ENCODE measurements at places on chromosomes 3 and 15.

GRCh38 chr3:117630885-117631284 lies 921.3 kb downstream of the TUSC7 start:
- DNase-seq: no peak

DNA sequence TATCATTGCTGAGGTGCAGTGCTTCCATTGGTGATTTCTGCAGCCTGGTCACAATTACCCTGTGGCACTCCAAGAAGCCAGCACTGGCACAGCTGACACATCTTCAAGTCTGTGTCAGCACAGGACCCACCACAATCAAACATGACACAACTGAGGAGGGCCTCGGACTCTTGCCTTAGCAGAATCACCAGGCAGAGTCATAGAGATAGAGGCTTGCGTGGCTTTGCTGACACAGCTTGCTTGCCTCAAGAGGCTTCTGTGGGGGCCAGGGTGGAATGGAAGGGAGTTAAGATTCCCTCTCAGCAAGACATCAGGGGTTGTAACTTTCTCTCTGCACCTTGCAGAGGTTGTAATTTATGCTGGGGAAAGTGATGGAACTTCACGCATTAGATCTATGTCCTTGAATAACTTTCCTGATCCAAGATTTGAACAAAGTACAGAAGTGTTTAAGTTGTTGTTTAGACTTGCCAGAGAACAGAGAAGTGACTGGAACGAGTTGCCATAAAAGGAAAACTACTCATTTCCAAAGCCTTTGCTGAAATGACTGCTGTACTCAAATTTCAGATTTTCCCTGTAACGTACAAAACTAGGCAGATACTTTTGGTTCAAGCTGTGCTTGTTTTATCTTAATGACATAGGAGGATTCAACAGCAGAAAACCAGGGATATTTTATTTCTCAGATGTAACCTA lies 170.7 kb downstream of the DIPK2A start:
- DNase-seq: no peak

GRCh38 chr15:88744548-88745020 lies 58.7 kb upstream of the ACAN start:
- DNase-seq: peak; percentile 62

GRCh38 chr15:92724144-92724543 lies 68.6 kb upstream of the FAM174B start:
- DNase-seq: no peak

DNA sequence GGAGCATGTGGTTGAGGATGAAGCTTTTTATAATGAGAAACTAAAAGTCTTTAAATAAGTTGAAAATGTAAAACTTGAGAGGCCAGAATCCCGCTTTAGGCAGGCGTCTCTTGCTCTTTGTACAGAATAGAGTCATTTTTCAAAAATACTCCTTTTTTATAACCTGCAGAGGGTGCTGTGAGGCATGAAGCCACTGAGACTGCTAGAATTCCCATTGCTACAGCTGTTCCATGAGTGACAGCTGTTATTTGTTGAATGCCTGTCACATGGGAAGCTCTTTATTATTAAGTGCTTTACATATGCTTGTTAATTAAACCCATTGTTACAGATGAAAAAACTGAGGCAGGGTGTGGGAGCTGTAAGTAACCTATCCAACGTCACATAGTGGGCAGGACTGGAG lies 18.5 kb downstream of the MINAR1 start:
- peak; percentile 40 for DNase-seq

DNA sequence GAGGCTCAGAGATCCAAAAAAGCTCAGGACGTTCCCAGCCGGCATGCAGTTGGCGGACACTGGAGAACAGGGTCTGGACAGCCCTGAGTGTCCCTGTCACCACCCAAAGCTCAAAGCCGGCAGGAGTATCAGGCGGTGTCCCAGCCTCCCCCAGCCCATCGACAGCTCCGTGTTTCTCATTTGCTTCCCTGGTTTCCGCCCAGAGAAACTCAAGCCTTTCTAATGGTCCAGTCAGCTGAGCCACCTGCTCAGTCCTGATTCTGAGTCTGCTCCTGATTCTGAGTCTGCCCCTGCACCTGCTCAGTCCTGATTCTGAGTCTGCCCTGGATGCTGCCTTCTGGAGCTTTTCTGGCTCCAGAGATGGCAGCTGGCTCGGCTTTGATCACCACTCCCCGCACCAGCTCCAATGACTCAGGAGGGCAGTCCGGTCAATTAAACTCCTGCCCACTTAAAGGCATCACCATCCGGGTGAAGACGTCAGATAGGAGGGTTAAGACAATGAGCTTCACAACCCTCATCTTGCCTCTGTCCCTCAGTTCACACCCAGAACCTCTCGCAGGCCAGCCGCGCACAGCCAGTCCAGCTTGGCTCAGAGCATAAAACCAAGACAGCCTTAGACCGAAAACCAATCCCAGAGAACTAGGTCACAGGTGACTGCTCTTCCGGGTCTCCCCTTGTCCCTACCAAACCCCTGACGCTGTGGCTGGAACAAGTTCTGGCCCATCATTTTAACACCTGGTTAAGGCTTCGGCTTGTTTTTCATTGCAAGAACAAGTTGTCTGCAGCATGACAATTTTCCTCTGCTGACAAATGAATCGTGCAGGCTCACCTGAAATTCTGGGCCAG lies 6.8 kb downstream of the PCSK6 start:
- peak; percentile 23 for DNase-seq

- DNase-seq: no peak
Measured at GRCh38 chr3:152497890-152498289, 229.2 kb downstream of the MBNL1 start.

DNA sequence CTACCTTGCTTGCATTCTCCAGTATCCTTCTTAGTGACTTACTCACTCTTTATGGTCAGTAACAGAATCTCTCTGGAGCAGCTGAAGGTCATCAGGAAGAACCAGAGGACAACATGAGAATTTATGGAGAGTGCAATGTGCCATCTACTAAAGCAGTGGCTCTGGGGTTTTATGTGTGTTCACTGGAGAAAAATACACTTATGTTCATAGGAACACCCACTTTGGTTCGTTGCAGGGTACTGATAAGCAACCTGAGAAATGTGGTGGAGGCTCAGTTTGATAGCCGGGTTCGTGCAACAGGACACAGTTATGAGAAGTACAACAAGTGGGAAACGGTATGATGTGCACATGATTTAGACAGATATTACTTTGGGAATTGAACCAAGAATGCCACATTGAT lies 12.8 kb downstream of the CPB1 start:
- no peak for DNase-seq

- no peak for DNase-seq
Measured at GRCh38 chr3:193977622-193978021, 158.3 kb upstream of the HES1 start.

DNA sequence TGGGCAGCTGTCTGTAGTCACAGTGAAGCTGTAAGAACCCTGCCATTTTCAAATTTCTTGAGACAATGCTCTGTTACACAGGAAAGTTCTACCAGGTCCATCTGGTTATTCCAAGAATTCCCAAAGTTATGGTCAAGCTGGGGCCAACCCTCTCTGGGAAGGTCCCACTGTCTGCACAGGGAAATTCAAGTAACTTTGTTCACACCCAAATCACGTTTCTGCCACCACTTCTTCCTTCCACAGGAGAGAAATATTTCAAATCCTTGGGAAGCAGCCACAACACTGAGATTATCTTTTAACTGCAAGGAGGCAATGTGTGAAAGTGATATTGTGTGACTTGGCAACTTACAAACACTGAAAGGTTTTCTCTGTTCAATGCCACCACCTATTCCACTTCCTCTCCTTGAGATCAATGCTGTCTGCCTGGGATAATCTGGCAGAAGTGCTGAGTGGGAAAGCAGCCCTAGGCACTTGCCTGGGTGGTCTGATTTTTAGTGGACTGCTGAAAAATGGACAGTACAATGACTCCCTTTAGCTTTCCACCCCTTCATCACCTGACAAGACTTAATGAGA lies 5.6 kb downstream of the SCAMP2 start:
- no peak for DNase-seq

DNA sequence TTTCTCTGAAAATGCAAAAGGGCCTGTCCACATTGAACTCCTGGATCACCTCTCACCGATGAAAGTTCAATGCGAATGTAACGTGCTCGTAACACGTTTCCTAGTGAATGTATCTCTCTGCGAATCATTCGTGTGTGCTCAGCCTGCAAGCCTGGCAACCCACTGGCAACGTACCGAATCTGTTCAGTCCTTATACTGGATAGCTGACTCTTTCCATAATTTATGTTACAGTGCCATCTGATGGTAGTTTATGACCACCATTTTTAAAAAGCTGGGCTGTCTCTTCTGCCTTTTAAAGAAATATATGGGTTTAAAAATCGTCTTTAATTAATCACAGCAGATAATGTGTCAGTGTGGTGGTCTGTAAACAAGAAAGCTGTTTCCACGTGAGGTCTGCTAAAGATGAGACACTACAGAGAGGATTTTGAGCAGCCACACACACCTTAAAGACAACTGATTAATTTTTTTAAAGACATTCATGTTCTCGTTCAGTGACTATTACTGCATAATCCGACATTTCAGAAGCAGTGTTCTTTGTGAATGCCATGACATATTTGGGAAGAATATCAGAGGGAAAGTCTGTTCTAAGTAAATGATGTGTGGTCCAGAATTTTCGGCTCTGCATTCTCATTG lies 69.4 kb upstream of the FOXP1 start:
- peak; percentile 64 for DNase-seq

DNA sequence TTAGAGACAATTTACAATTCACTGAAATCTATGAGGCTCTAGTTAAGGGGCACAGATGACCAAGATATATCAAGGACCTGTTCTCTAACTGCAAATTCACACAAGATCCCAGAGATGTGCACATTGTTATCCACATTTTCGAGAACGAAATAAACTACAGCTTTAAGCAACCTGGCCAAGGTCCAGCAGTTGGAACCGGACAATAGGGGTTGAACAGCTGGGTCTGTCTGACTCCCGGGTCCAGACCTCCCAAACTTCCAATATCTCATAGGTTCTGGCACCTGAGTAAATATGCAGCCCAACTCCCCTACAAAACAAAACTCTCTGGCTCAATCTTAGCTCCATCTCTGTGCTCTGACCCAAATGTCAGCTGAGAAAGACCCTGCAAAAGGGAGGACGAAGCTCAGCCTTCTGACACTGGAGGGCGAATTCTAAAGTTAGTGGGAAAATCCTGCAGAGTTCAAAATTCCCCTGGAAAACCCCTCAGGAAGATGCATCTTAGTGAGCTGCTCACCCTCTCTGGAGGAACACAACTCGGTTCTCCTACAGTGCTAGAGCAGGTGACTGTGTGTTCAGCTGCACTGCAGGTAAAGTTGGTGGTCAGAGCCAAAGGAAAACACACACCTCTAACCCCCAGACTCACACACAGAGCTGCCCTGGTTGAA lies 14.2 kb upstream of the SPATA12 start:
- no peak for DNase-seq

GRCh38 chr3:150059241-150059640 lies 88.5 kb upstream of the PFN2 start:
- DNase-seq: no peak

DNA sequence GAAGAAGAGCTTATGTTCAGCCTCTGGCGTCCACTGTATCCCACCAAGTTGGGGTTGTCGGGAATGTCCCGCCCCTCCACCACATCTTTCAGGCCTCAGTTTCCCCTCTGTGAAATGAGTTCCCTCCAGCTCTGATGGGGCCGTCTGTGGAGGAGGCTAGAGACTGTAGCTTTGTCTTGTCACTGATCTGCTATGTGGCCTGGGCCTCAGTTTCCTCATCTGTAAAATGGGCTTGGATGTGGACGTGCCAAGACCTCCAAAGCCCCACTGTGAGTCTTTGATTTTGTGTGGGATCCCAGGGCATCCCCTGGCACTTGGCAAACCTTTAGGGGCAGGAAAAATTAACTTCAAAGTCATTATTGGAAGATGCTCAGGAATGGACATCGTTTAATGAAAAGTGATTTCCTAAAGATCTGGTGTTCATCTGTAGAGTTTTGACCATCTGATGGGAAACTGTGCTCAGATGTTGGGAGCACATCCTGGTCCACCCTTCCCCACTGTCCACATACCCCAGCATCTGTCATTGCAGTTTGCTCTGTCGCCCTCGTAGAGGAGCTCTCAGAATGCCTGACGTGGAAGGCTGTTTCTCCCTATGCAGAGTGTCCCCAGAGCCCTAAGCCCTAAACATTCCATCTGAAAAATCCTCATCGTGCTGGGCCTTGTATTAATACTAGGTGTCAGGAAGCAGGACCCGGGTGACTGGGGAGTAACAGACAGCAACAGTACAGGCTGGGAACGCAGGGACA lies 28.5 kb downstream of the SLC6A6 start:
- DNase-seq: no peak

DNA sequence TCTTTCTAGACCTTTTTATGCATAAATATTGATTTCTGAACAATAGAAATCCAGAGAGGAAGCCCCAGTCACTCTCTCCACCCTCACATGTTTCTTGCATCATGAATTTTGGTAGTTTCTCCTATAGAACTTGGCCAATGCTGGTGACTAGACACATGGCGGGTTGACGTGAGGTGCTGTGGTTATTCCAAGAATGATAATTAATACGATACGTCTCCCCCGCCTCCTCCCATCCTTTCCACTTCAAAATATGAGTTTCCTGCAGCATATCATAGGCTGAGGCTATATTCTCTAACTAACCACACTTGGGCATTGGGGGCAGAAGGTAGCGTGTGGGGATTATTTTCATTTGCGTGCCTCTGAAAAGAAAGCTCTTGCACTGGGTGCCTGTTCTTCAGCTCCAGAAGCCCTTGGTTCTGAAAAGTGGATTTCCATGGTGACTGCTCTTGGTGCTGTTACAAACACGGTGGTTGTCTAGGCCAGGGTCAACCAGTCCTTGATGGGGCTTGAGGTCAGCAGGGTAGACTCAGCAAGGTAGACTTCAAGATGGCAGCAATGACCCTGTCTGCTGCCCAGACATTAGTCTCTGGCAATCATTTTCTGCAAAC lies 5.3 kb downstream of the TNFSF10 start:
- DNase-seq: no peak

GRCh38 chr3:17258823-17259436 lies 374.2 kb downstream of the PLCL2 start:
- peak; percentile 47 for DNase-seq

GRCh38 chr3:42709621-42710020 lies 7.0 kb upstream of the HHATL start:
- peak; percentile 21 for DNase-seq

GRCh38 chr15:78069052-78069414 lies 8.5 kb downstream of the TBC1D2B start:
- DNase-seq: no peak

DNA sequence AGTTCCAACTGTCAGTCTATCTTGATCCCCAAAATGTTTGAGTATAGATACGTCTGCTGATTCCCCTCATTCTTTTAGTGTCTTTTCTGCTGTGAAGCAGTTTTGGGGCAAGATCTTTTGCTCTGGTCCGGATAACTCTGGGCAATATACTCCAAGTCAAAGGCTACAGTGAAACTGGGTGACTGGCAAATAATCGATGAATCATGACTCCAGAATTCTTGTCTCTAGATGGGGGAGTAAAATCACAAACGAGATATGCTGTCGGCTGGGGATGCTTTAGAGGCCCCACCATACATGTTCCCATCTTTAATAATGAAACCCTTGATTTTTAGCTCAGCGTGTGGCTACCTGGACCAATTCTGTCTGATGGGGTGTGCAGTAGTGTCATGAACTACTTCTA lies 76.5 kb downstream of the KLF13 start:
- no peak for DNase-seq

GRCh38 chr15:48373821-48374451 lies 42.7 kb downstream of the DUT start:
- DNase-seq: no peak

Measured in H7 (cell line).